Small intestine (tissue), 16 donors: ENCODE measurements at places on chromosomes 3 and 15. TPM values are rescaled to one million over a fixed set of nuclear protein-coding genes. Genes with fewer than 3 reads are reported as not detected.
A peak's percentile ranks its signal among the peaks of the same experiment; 100 is the strongest.

GRCh38 chr3:8987645-8988383 is 24.5 kb upstream of the RAD18 start:
- DNase-seq = peak; percentile 28

GRCh38 chr3:3499987-3500386 is 299.2 kb upstream of the LRRN1 start:
- no peak for DNase-seq

The IL16 gene
- polyA plus RNA-seq = 8.2 TPM

- no peak for DNase-seq
Measured at GRCh38 chr15:94924971-94925598, 693.7 kb downstream of the MCTP2 start.

GRCh38 chr3:69095636-69096035 is 10.9 kb downstream of the ARL6IP5 start:
- DNase-seq = no peak

The SHC4 gene
- polyA plus RNA-seq = 0.52 TPM

DNA sequence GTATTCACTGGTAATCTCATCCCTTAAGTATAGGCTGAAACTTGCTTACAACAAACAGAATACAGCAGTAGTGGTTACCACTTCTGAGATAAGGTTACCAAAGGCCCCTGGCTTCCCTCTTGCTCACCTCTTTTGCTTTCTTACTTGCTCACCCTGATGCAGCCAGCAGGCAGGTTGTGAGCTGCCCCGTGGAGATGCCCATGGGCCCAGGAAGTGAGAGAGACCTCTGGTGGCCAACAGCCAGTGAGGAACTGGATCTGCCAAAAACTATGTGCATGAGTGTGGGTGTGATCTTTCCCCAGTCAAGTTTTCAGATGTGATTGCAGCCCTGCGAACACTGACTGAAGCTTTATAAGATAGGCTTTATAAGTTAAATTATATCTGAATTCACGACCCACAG is 48.7 kb downstream of the NMNAT3 start:
- peak; percentile 24 for DNase-seq

DNA sequence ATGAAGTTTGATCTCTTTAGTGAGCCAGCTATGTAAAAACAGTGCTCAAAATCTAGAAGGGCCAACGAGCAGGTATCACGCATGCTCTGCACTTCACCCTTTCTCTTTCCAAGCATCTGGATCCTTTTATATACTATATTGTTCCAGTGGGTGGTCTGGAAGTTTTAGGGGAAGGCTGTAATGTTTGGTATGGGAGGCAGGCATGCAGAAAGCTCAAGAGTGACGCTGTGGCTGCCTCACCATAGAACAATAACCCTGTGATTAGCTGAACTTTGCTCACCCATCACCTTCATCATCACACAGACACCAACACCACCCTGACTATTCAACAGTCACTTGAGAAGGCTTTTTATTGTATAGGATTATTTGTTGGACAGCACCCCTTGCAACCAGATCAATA is 81.6 kb downstream of the FBN1 start:
- no peak for DNase-seq
